ENCODE measurements at places on chromosomes 12 and 14.

DNA sequence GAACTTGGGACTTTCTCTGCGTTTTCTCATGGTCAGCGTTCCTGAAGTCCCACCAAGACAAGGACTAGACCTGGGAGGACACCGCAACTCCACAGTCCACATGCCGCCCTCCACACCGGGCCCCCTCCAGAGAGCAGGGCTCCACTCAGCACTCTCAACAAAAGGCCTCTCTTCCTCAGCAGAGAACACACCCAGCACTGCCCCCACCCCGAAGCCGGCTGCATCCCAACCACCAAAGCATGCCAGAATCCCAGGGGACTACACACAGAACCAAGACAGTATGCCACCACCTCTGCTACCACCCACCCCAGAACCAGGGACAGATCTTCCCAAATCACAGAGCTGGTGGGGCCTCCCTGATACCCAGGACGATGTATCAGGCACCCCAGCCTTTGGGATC is 88.3 kb downstream of the BCL11B start:
- no peak for DNase-seq

DNA sequence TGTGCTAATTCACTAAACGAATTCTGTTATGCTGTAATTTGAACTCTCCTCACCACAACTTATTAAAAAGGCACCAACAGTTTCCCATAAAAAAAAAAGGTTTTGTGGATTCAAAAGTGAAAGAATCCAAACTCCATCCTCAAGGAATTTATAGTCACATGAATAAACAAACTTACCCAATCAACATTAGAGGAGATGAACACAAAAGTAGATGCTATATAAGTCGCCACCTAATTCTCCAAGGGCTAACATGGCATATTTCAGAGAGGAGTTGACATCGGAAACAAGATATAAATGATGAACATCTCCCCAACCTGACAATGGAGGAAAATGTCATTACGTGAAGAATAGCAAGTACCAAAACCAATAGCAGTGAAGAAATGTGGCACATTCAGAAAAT is 265.5 kb upstream of the PRKD1 start:
- DNase-seq = no peak

DNA sequence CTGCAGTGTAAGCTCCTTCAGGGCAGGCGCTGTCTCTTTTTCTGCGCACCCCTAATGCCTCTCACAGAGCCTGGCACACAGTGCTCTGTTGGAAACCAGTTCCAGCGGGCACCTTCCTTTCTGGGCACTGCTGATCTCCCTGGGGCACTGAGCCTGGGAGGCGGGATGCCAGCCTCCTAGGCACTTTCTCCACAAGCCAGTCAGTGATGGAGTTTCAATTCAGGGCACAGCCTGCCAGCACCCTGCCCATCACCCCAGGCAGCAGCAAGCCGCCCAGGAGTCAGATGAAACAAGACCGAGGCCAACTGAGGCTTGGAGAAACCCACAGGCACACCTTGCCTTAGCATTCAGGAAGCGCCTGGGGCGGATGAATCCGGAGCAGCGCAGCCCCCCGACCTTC is 5.7 kb upstream of the CTDSP2 start:
- DNase-seq = no peak

- no peak for DNase-seq
Observed at GRCh38 chr12:108117163-108117849, 11.8 kb upstream of the WSCD2 start.

- no peak for DNase-seq
Observed at GRCh38 chr12:18168016-18168415, 78.0 kb upstream of the RERGL start.

- DNase-seq = no peak
Observed at GRCh38 chr12:122491991-122492390, 8.7 kb downstream of the ZCCHC8 start.

GRCh38 chr14:20802341-20803084 is at the start of gene RNASE1:
RNASE1 (minus strand) TSS chr14:20802844; CDS start chr14:20802068, 776 bp downstream.
- DNase-seq = no peak

DNA sequence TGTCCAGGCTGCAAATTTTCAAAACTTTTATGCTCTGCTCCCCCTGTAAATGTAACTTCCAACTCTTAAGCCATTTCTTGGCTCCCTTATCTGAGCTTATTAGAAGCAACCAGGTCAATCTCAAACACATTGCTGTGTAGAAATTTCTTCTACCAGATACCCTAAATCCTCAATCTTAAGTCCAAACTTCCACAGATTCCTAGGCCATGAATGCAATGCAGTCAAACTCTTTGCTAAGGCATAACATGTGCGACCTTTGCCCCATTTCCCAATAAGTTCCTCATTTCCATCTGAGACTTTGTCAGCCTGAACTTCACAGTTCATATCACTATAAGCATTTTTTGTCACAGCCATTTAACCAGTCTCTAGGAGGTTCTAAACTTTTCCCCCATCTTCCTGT is 64.5 kb downstream of the TMTC3 start:
- DNase-seq = no peak

DNA sequence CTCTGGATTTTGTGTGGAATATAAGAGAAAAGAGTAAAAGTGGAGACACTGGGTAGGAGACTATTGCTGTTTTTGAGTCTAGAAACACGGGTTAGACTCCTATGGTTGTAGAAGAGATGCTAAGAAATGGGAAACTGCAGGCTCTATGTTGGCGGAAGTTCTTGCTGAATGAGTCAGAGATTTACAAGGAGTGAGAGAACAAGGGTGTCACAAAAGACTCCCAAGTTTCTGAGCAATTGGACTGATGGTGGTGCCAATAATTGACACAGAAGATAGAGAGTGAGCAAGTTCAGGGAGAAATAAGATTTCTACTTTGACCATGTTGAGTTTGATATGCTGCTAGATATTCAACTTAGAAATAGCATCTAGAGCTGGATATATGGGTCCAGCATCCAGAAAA is 2.6 kb upstream of the PRKD1 start:
- no peak for DNase-seq

DNA sequence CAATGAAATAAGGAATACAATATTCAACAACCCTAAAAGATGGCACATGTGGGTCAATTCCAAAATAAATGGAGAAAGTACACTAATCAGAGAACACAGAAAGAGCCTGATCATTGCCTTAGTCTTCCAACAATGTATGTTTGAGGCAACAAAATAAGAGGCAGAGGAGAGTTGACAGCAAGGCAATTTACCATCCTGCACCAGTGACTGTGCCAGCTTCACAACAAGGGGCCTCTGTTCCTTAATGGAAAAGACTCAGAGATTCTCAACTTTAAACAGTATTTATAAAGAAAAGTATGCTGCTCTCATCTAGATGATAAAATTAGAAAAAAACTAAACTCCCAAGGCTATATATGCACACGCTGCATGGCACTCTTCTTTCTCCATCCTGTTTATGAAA is 25.9 kb downstream of the EPS8 start:
- no peak for DNase-seq

GRCh38 chr12:124995200-124995961 is 1.9 kb downstream of the BRI3BP start:
- DNase-seq = no peak

DNA sequence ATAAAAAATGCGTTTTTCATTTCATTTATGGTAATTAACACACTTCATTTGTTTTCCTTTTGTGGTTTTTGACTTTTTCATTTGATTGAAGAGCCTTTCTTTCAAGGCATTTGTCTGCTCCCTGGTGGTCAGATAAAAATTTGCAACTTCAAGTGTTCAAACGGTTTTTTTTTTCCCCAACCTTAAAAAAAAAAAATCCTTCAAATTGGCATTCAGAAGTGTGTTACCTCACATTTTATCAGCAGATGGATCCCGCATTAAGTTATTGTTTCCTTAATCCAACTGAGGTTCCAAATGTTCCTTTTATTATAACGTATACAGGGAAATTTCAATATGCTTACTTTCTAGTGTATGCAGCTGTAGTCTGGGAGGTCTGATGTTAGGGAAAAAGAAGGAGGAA is 47.2 kb downstream of the MYF5 start:
- DNase-seq = no peak

GRCh38 chr14:105154476-105154871 is 14.1 kb downstream of the JAG2 start:
- DNase-seq = no peak

All from stimulated activated CD8-positive, alpha-beta memory T cell treated with anti-CD3 and anti-CD28 coated beads, Interleukin-7, amount 100 ng/mL, for 48 hours (primary cell).